ENCODE measurements at places on chromosomes 3 and 15.

- H3K27ac ChIP-seq = no peak overlapping the region
- no peaks in the 10 kb centered on the region for H3K4me1 ChIP-seq
- DNase-seq = no peak
- H3K4me3 ChIP-seq = no peak overlapping the region
- H3K36me3 ChIP-seq = no peaks in the 10 kb centered on the region
- H3K27me3 ChIP-seq = no peaks in the 10 kb centered on the region
Observed at GRCh38 chr3:189588475-189589178, 42.6 kb upstream of the TP63 start.

DNA sequence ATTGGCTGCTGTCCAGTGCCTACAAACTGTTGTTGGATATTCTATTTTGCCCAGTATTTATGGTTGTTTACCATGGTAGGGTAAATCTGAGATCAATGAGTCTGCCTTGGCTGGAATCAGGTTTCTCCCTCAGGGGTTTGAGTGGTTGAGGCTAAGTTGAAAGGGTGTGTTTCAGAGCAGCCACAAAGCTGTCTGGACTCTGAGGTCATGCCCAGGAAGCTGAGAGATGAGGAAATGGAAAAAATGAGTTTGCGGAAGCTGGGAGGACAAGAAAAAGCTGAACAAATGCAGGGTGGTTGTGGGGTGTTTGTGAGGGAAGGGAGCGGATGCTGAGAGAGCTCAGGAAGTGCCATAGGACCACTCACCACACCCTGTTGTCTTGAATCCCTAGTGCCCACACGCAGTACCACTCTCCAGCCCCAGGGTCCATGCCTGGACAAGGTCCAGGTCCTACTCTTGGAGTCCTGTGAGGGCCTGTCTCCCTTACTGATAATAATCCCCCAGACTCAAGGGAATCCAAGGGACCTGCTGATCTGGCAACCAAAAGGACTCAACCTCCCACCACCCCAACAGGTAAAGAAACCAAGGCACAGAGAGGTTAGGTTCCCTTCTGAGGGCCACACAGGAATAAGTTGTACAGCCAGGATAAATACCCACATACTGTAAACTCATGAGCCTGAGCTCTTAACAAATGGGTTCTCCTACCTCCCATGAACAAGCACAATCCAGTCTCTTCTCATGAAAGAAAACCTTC lies 81.6 kb downstream of the PPCDC start:
- H3K4me1 ChIP-seq = no peaks in the 10 kb centered on the region
- no peaks in the 10 kb centered on the region for H3K27me3 ChIP-seq
- H3K27ac ChIP-seq = no peak overlapping the region
- peak; percentile 49 for DNase-seq
- no peak overlapping the region for H3K4me3 ChIP-seq

DNA sequence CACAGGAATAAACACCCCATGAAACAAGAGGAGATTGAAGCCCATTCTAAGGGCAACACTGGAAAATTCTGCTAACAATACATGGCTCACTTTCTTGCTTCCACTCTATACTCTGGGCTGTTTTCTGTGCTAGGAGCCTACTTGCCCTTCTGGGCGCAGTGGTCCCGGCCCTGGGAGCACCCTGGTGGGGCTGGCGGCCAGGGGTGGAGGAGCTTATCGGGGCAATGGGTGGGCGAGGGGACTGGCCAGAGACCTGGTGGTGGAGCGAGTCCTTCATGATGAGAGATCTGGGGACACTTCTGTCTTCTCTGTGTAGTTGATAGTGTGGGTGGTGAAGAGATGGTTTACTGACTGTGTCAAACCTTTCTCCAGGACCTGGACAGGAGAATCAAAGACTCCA lies 1128.5 kb downstream of the TBL1XR1 start:
- H3K27me3 ChIP-seq = no peaks in the 10 kb centered on the region
- no peaks in the 10 kb centered on the region for H3K4me1 ChIP-seq
- H3K27ac ChIP-seq = no peak overlapping the region
- no peak overlapping the region for H3K4me3 ChIP-seq
- H3K36me3 ChIP-seq = no peaks in the 10 kb centered on the region
- no peak for DNase-seq

DNA sequence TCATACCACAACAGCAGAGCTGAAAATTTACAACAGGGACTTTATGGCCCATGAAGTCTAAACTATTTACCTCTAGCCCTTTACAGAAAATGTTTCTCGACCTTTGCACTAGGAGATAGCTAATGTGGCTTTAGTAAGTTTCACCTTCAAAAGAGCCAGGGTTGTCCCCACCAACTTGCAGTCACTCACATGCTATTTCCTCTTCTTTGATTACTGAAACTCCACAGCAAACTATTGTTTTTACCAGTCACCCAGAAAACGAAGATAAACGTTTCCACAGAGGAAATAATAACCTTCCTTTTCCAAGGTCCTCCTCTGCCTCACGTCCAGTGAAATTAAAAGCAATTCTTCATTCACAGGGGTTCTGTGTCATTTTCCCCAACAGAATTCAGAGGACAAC lies 48.2 kb downstream of the WWTR1 start:
- no peaks in the 10 kb centered on the region for H3K27me3 ChIP-seq
- H3K4me1 ChIP-seq = no peaks in the 10 kb centered on the region
- no peak overlapping the region for H3K4me3 ChIP-seq
- no peaks in the 10 kb centered on the region for H3K36me3 ChIP-seq

DNA sequence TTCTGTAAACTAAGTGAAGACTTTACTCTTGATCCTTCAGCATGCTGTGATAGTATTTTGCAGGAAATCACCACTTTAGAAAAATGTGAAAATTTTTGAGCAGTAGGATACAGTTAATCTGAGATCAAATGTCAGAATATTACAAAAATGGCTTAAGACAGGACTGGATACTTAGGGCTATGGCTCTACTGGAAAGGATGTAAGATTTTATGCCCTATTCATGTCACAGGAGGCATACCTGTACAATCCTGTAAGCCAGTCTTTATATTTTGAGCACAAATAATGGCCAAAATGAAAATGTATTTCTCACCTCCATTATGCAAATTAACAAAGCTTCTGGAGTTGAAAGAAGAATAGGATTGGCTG lies 8.6 kb upstream of the TGFBR2 start:
- no peak overlapping the region for H3K27ac ChIP-seq
- H3K36me3 ChIP-seq = no peaks in the 10 kb centered on the region
- no peak for DNase-seq
- H3K4me1 ChIP-seq = no peaks in the 10 kb centered on the region
- no peak overlapping the region for H3K4me3 ChIP-seq

DNA sequence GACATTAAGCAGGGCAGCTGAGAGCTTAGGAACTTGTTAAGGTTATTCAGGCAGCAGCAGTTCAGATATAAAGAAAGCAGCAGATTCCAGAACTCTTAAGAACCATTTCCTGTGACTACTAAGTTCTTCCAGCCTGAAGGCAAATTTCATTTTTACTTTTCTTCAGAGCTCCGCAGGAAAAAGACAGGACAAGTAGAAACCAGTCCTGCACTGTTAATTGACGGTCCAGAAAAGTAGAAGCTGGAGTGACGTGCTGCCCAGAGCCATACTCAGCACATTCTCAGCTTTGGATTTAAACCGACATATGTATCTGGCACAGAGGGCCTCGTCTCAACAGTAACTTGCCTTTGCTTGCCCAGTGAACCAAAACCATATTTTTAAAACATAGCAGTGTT lies 219.4 kb upstream of the STRIT1 start:
- no peak overlapping the region for H3K27ac ChIP-seq
- no peak for DNase-seq

DNA sequence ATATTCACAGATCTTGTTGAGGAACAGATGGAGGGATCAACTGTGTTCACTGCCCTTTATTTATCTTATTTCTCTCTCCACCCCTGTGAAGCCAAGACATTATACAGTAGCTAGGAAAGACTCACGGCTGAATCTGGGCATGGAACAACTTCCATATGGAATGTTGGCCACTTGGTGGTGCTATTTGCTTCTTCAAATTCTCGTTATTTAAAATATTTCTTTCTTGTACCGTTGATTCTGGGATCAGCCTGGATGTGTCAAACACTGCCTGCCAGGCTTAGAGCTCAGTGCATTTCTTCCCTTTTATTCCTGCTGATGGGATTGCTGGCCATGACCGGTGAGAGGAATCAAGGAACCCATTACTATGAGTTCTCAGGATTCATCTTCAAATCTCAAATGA lies 17.5 kb upstream of the GASK1A start:
- H3K27me3 ChIP-seq = no peaks in the 10 kb centered on the region
- no peaks in the 10 kb centered on the region for H3K4me1 ChIP-seq
- no peak overlapping the region for H3K27ac ChIP-seq
- H3K36me3 ChIP-seq = no peaks in the 10 kb centered on the region

DNA sequence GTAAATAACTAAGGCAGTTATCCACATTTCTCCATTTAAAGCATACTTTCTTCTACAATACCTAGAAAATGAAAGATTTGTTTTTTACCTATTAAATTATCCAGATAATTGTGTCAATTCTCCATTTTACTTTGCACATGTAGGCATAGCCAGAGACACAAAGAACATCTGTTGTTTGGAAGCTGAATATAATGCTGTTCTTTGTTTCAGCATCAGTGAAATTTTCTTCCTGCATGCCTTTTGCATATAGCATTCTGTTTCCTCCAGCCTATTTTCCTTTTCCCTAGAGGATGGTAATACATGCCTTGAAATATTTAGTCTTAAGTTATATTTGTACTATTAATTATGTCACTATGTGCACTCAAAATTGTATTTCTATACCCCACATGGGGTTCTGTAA lies 233.7 kb downstream of the CNTN6 start:
- H3K27me3 ChIP-seq = no peaks in the 10 kb centered on the region
- H3K36me3 ChIP-seq = no peaks in the 10 kb centered on the region
- H3K27ac ChIP-seq = no peak overlapping the region
- no peak overlapping the region for H3K4me3 ChIP-seq
- no peak for DNase-seq

DNA sequence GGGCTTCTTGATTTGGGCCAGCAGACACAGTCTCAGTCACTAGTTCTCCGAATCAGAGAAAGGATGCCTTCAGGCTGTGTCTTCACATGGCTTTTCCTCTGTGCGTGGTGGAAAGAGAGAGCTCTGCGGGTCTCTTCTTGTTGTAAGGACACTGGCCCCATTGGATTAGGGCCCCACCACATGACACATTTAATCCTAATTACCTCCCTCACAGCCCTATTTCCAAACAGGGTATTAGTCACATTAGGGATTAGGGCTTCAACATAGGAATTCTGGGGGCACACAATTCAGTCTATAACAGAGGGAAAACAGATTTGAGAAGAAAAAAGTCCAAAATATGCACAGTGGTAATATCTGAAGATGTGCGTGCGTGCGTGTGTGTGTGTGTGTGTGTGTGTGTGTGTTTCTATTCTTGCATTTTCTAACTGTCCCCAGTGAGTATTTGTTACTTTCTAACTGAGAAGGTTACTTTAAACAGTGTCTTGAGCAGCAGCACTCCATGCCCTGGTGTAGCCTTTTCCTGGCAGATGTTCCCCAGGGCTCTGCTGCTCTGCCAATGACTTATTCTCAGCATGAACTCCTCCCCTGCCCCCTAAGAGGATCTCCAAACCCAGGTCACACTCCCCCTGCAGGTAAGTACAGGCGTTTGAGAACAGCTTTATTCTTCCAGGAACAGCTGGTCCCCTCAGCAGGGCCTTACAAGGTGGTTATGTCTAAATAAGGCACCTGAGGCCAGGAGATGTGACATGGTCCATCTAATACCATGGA lies 72.9 kb downstream of the RPL39L start:
- no peaks in the 10 kb centered on the region for H3K36me3 ChIP-seq
- no peak overlapping the region for H3K27ac ChIP-seq
- DNase-seq = peak; percentile 95
- H3K27me3 ChIP-seq = no peaks in the 10 kb centered on the region
- H3K4me3 ChIP-seq = no peak overlapping the region

GRCh38 chr15:90364251-90364650 lies 12.2 kb downstream of the ZNF774 start:
- no peaks in the 10 kb centered on the region for H3K36me3 ChIP-seq
- no peaks in the 10 kb centered on the region for H3K27me3 ChIP-seq
- peaks cover 3% of the 10 kb centered on the region for H3K4me1 ChIP-seq
- DNase-seq = no peak
- no peak overlapping the region for H3K4me3 ChIP-seq
- H3K27ac ChIP-seq = no peak overlapping the region

GRCh38 chr3:156188757-156189156 lies 68.4 kb downstream of the KCNAB1 start:
- H3K36me3 ChIP-seq = no peaks in the 10 kb centered on the region
- no peaks in the 10 kb centered on the region for H3K27me3 ChIP-seq
- H3K27ac ChIP-seq = no peak overlapping the region
- no peak overlapping the region for H3K4me3 ChIP-seq

- no peaks in the 10 kb centered on the region for H3K27me3 ChIP-seq
- no peak overlapping the region for H3K27ac ChIP-seq
- H3K36me3 ChIP-seq = no peaks in the 10 kb centered on the region
- no peak overlapping the region for H3K4me3 ChIP-seq
Observed at GRCh38 chr3:31859245-31859644, 121.8 kb downstream of the OSBPL10 start.

GRCh38 chr3:150399060-150399459 lies 9.0 kb upstream of the TSC22D2 start:
- peak; percentile 41 for DNase-seq
- no peaks in the 10 kb centered on the region for H3K4me1 ChIP-seq
- no peak overlapping the region for H3K27ac ChIP-seq
- H3K27me3 ChIP-seq = no peaks in the 10 kb centered on the region
- H3K36me3 ChIP-seq = no peaks in the 10 kb centered on the region

GRCh38 chr3:20394243-20394642 lies 208.2 kb upstream of the SGO1 start:
- no peaks in the 10 kb centered on the region for H3K4me1 ChIP-seq
- H3K27me3 ChIP-seq = no peaks in the 10 kb centered on the region
- H3K27ac ChIP-seq = no peak overlapping the region
- no peaks in the 10 kb centered on the region for H3K36me3 ChIP-seq
- no peak for DNase-seq

GRCh38 chr3:154559623-154560022 lies 129.6 kb upstream of the GPR149 start:
- H3K27ac ChIP-seq = no peak overlapping the region
- no peaks in the 10 kb centered on the region for H3K36me3 ChIP-seq
- DNase-seq = peak; percentile 3
- H3K4me1 ChIP-seq = no peaks in the 10 kb centered on the region
- no peak overlapping the region for H3K4me3 ChIP-seq
- H3K27me3 ChIP-seq = no peaks in the 10 kb centered on the region

GRCh38 chr3:141407047-141407446 lies 38.7 kb downstream of the ZBTB38 start:
- H3K27me3 ChIP-seq = no peaks in the 10 kb centered on the region
- no peak overlapping the region for H3K4me3 ChIP-seq
- no peaks in the 10 kb centered on the region for H3K36me3 ChIP-seq
- peaks cover 14% of the 10 kb centered on the region for H3K4me1 ChIP-seq
- no peak overlapping the region for H3K27ac ChIP-seq

- peak overlapping the region; percentile 7 for H3K27ac ChIP-seq
- DNase-seq = peak; percentile 41
- H3K27me3 ChIP-seq = no peaks in the 10 kb centered on the region
- H3K4me3 ChIP-seq = peak overlapping the region; percentile 70
- H3K36me3 ChIP-seq = no peaks in the 10 kb centered on the region
Observed at GRCh38 chr3:57163751-57164150, 1.4 kb downstream of the IL17RD start.

- H3K4me1 ChIP-seq = no peaks in the 10 kb centered on the region
- no peaks in the 10 kb centered on the region for H3K27me3 ChIP-seq
- peak; percentile 48 for DNase-seq
- peak overlapping the region; percentile 7 for H3K4me3 ChIP-seq
- H3K27ac ChIP-seq = no peak overlapping the region
- no peaks in the 10 kb centered on the region for H3K36me3 ChIP-seq
Observed at GRCh38 chr15:83365370-83365938, 81.0 kb upstream of the BNC1 start.

All from mesendoderm (in vitro differentiated cells).